Right hindlimb (tissue), 1 donor: ENCODE measurements at places on chromosomes 2 and 18.

- DNase-seq: no peak
These were observed 49.3 kb upstream of the PROKR1 start for GRCh38 chr2:68594041-68594440.

- DNase-seq: no peak
These were observed 362.0 kb downstream of the SOX11 start for GRCh38 chr2:6054161-6054671.

- no peak for DNase-seq
These were observed 814.0 kb upstream of the ID2 start for GRCh38 chr2:7867867-7868266.

DNA sequence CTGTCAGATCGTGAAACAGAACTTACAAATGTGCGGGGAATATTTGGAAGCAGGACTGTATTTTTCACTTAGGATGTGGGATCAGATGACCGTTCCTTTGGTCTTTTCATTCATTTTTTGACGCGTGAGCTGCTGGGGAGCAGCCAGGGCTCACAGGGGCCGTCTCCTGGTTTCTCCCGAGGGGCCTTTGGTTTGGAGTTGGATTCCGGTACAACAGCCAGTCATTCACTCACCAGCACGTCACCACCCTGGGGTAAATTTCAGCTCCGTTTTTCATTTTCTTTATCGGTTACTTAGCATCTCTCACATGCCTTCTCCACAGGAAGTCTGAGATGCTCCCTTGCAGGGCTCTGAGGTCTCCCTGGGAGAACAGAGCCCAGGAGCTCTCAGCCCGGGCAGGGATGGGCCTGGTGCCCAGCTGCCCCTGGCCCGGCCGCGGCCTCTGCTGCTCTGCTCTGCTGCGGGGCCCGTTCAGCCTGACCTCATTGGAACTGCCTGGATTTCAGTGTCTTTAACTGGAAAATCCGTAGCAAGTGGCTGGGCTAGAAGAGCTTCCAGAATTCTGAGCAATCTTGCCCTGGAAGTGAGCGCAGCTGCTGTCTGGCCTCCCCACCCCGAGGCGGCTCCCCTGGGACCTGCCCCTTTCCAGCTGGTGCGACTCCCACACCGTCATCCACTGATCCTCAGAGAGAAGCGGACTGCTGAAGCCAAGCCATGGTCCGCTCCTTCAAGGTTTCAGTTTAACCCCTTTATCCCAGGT, 335.6 kb downstream of the EIPR1 start:
- DNase-seq: peak; percentile 75

GRCh38 chr18:57789090-57789489, 14.0 kb downstream of the ATP8B1 start:
- peak; percentile 54 for DNase-seq

DNA sequence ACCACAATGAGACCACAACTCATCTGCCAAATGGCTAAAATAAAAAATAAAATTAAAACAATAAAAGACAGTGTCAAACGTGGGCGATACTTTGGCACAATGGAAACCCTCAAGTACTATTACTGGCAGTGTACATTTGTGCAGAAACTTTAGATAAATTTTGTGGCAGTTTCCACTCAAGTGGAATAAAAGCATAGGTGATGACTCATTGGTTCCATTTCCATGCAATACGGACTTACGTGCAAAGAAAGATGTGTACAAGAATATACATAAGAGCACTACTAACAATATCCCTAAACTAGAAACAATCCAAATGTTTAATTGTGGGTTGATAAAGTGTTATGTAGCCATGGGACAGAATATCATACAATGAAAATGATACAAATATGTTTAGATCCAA, 259.0 kb upstream of the HNMT start:
- no peak for DNase-seq

DNA sequence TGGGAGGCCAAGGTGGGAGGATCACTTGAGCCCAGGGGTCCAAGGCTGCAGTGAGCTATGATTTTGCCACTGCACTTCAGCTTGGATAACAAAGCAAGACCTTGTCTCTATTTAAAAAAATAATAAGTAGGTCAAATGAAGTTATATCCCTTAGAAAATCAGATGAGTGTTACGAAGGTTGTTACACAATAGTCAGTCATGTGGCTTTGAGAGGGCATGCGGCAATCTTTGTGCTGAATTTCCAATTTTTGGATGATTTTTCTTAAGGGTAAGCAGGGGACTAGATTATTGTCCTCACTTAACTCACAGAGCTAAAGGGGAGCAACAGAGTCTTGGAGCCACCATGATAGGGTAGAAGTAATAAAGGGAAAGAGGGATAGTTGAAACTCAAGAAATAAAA, 71.8 kb downstream of the B3GNT2 start:
- no peak for DNase-seq

GRCh38 chr2:234404957-234405356, 91.9 kb downstream of the ARL4C start:
- DNase-seq: no peak

DNA sequence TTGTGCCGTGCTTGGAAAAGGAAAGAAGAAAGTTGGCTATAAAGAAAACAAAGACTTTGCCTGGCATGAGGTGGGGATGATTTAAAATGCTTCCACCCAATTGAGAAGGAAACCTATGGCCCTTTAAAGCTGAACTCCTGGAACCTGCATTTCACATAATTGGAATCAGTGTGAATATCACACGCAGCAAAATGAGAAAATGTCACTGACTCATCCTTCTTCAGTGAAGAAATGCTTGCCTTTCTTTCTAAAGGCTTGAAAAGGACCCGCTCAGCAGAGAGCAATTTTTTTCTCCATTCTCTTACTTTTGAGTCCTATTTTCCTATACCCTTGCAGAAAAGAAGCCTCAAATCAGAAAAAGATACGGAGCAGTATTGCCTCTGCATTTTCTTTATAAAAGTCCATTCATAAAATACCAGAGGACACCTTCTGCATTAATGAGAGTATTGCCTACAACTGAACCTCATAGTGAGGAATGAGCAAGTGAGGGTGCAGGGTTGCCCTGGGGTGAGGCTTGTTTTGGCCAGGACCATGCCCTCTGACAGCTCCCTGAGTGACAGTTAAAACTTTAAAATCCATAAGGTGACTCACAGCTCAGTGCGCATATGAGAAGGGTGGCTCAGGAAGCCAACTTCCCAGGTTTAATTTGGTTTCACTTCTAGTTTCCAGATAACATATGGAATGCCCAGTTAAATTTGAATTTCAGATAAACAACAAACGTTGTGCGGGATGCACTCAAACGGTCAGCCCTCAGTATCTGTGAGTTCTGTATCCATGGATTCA, 191.9 kb upstream of the GYPC start:
- DNase-seq: no peak

DNA sequence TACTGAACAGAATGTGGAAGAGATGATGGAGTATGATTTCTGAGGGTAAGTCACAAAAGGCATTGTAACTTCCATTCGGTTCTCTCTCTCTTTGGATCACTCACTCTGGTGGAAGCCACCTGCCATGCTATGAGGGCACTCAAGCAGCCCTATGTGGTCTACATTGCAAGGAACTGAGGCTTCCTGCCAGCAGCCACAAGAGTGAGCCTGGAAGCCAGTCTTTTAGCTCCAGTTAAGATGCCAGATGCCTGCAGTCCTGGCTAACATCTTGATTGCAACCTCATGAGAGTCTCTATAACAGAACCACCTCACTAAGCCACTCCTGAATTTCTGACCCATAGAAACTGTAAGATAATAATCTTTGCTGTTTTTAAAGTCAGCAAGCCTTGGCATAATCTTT, 935.7 kb downstream of the LRP1B start:
- DNase-seq: no peak

GRCh38 chr18:57197261-57197660, 50.4 kb downstream of the BOD1L2 start:
- no peak for DNase-seq

DNA sequence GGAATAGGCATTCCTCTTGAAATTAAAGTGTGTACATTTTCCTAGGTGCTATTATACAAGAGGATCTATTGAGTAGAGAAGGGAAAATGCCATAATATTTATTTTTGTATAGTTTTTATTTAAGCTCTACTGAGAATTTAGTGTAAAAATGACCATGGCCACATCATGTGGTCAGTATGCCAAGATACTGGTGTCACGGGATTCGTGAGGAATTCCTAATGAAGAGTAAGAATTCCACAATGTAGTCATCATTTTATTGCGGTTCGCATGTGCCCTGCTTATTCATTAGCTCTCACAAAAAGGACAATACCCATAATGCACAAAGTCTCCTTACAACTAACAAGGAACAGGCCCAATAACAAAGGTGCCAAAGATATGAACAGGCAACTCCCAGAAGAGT, 39.3 kb upstream of the PARD3B start:
- DNase-seq: no peak

DNA sequence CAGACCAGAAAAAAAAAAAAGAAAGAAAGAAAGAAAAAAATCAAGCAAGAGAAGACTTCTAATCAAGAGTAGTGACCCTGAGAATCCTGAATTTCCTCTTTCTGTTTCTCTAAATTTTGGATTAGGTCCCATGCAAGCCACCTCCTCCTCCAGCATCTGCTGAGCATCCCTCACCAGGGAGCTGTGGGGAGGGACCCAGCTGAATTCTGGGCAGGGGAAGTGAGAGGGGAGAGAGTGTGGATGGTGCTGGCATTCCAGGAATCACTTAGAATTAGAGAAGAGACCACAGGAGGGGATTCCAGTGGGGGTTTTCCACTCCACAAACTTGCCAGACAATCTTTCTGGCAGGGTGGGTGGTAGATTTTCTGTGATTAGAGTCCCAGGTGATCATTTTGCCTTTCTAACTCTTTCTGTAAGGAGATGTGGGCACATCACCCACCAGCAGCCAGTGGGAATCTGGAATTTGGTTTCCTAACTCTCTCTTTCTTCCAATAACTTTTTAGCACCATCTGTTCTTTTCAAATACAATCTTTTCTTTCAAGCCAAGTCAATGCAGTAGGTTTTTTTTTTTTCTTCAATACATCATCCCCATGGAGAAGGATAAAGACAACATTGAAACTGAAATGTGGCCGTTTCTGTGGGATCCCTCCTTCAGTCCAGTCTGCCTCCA, 279.2 kb downstream of the CLIP4 start:
- DNase-seq: no peak

- no peak for DNase-seq
These were observed 64.4 kb downstream of the AOX1 start for GRCh38 chr2:200650195-200650594.

- DNase-seq: no peak
These were observed 208.3 kb downstream of the PIK3C3 start for GRCh38 chr18:42163321-42163720.
